Thyroid gland (tissue), 4 donors: ENCODE measurements at places on chromosomes 3 and 15. TPM values are rescaled to one million over a fixed set of nuclear protein-coding genes. Genes with fewer than 3 reads are reported as not detected.

GRCh38 chr3:68271145-68271544 is 616.7 kb upstream of the SUCLG2 start:
- H3K4me1 ChIP-seq: no peaks in the 10 kb centered on the region
- no peak overlapping the region for H3K27ac ChIP-seq
- H3K36me3 ChIP-seq: no peaks in the 10 kb centered on the region
- DNase-seq: no peak
- no peaks in the 10 kb centered on the region for H3K27me3 ChIP-seq

- H3K4me3 ChIP-seq: no peak overlapping the region
- no peak overlapping the region for H3K27ac ChIP-seq
- H3K27me3 ChIP-seq: no peaks in the 10 kb centered on the region
- peaks cover 52% of the 10 kb centered on the region for H3K4me1 ChIP-seq
These were observed 30.8 kb downstream of the CCDC13 start for GRCh38 chr3:42742259-42742658.

Gene RETNLB
- total RNA-seq: not detected

DNA sequence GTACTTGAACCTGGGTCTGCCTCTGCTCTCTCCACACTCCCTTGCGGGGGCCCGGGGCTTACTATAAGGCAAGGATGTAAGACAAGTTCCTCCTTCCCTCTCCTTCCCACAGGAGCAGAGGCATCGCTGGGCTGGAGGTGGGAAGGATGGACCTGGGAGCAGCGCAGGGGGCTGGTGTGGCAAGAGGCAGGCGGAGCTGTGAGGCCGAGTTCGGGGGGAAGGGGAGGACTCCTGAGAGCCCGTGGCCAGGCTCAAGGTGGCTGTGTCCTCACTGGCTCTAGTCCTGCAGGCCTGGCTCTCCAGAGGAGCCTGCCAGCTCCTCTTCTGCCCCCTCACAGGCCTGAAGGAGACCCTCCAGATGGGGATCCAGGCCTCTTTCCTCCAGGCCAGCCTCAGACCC is 1.0 kb upstream of the NR2E3 start:
- no peak overlapping the region for H3K4me3 ChIP-seq
- no peaks in the 10 kb centered on the region for H3K4me1 ChIP-seq
- H3K27ac ChIP-seq: no peak overlapping the region
- no peak for DNase-seq
- H3K36me3 ChIP-seq: no peaks in the 10 kb centered on the region
